Hepatocyte (in vitro differentiated cells): ENCODE measurements at places on chromosomes 11 and 22.

- DNase-seq: peak; percentile 91
Measured at GRCh38 chr22:43867839-43868635, 5.7 kb upstream of the SULT4A1 start.

GRCh38 chr22:32743046-32743445 lies 58.5 kb upstream of the TIMP3 start:
- no peak for DNase-seq

GRCh38 chr11:111724615-111725129 lies 41.5 kb downstream of the PPP2R1B start:
- no peak for DNase-seq

DNA sequence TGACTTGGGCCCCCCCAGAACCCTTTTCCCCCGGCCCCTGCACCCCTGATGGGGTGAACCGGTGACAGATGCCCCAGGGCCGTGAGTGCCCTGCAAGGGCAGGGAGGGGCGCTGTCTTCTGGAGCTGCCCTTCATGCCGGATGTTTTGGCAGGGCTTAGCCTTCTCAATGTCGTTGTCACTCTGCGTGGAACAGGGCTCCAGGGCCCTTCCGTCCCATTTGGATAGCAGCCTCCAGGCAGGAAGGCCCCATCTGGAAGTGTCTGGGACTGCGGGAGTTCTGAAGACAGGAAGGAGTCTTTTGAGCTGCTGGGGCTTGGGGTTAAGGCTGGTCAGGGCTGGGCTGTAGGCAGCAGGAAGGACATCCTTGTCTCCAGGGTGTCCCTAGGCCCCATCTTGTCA lies 4.6 kb downstream of the FRMD8 start:
- DNase-seq: no peak

GRCh38 chr11:44957040-44957515 lies 6.4 kb upstream of the TP53I11 start:
- DNase-seq: peak; percentile 55

GRCh38 chr22:42676059-42676607 lies 26.9 kb upstream of the CYB5R3 start:
- DNase-seq: no peak

- DNase-seq: no peak
Measured at GRCh38 chr11:3094223-3094824, 37.1 kb upstream of the CARS1 start.

DNA sequence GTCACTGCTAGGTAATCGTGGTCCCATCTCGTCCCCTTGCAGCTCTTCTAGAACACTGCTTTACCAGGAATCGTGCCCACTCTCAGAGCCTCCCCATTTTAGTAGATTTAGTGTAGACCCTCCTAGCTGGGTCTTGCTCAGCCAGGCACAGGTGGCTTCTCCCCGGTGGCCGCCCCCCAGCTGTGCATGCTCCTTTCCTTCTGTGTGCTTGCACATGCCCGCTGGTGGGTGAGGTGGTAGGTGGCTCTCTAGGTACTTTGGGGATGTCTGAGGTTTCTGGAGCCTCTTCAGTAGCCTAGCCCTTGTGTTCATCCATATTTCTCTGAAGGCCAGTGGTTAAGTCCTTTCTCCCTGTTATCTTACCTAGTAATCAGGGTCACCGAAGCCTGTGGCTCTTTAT lies 5.6 kb downstream of the TUB start:
- no peak for DNase-seq

DNA sequence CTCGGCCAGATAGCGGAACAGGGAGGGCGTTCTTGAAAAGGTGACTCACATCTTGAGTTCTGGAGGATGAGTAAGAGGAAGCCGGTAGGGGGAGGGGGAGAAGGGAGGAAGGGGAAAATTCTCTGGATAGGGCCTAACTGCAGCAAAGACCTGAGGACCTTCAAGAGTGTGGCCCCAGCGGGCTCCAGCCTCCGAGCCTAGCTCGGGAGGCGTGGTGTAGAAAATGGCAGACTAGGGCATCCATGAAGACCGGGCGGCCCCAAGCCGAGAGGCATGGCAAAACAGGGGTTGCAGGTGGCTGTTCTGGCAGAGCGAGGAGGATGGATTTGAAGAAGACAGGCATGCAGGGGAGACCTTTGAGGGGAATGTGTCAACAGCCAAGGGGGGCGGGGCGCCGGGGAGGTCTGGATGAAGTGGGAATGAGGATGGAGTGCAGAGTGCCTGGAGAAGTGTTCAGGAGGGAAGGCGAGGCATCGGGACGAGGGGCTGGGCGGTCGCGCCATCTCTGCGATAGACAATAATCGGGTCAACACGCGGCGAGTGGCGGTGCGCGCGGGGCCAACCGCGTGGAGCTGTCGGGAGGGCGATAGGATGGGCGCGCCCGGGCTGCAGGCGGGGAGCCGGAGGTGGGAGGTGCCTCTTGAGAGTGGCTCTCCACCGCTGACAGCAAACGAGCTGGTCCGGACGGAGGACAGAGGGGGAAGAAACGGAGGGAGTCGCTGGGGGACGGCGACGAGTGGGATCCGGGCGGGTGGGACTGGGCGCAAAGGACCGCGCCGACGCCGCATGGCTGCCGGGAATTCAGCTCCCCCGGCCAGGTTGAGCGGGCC lies 40.0 kb upstream of the CREB3L1 start:
- DNase-seq: peak; percentile 80

DNA sequence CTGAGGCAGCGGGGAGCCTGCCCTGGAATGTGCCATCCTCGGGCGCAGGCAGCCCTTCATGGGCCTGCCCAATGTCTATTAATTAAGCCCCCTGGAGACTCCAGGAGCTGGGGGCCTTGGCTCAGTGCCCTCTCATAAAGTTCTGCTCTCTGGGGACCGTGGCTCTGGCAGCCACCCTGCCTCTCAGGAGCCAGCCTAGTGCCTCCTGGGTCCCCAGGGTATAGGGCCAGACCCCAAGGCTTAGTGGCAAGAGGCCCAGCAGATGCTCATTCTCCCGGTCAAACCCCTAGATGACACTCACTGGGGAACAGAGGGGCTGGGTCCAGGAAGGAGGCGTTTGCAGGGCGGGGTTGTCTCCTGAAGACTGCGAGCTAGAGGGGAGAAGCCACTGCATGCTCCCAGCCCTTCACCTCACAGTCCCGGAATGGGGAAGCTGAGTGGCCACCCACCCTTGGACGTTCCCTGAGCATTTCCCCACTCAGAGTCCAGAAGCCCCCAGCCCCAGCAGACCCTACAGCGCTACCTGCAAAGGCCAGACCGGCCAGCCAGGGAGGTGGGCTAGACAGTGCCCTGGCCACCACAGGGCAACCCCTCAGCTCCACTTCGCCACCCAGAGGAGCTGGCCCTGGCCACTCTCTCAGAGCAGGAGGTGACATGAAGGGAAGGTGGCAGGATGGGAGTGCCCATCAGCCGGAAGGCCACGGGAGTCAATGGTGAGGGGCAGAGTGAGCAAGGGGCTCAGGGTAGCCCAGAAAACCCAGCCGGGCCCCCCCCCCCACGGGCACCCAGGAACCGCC lies 83.0 kb downstream of the CDKN1C start:
- DNase-seq: no peak

DNA sequence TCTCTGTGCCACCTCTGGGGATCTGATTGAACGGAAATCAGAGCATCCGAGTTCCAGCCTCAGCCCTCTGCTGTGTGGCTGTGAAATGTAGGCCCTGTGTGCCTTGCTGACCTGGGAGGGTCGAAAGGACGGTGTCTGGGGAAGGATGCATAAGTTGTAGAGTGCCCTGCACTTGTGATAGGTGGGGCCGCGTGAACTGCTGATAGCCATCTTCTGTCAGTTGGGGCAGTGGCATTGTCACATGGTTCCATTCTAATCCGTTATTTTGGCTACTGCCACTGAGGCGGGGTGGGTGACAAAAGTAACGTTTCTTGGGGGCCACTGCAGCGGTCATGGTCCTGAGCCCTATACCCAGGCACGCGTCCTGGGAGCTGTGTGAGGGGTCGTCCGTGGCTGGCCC lies 63.4 kb downstream of the LRP5 start:
- no peak for DNase-seq

DNA sequence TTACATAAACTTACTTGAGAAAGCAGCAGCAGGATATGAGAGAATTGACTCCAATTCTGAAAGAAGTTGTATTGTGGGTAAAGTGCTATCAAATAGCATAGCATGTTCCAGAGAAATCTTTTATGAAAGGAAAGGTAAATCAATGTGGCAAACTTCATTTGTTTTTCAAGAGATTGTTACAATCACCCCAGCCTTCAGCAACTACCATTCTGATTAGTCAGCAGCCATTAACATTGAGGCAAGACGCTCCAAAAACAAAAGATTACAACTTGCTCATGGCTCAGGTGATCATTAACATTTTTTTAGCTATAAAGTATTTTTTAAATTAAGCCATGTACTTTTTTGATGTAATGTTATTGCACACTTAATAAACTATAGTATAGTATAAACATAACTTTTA lies 357.2 kb downstream of the TMEM135 start:
- DNase-seq: no peak

- peak; percentile 59 for DNase-seq
Measured at GRCh38 chr11:46675288-46675851, 25.0 kb downstream of the ARHGAP1 start.

DNA sequence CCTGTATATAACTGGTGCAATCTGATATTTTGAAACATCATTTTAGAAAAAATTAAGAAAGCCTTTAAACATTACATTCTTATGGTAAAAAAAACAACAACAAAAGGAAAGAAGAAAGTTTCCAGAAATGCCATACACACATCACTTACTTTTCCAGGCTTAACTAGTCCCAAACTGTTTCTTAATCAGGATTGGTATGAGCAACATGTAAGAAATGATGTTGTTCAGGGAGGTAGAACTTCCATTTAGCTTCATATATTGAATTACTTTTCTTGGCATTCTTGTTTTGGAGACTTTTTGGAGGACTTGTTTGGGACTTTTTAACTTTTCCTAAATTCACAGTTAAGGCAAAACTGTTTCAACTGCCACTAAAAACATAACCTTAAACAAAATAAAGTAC lies 791.5 kb downstream of the METTL15 start:
- DNase-seq: no peak

DNA sequence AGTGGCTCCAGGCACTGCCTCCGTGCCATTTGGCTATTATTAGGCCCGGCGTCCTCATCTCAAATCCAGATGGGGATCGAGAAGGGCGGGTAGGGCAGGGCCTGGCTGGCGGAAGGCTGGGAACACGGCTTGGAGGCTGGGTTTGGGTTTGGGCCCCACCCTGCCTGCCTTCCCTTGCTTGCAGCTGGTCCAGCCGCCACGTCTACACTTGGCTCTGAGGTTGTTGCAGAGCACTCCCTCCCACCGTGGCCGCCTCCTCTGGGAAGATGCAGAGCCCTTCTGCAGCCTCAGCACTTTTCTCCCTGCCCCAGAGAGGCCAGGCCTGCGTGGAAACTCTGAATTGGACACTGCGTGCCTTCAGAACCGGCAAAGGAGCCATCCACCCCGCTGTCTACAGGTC lies 5.2 kb upstream of the SMTN start:
- peak; percentile 70 for DNase-seq

GRCh38 chr11:4115128-4115527 lies 20.5 kb downstream of the RRM1 start:
- no peak for DNase-seq

- DNase-seq: no peak
Measured at GRCh38 chr11:44570411-44571155, 5.1 kb downstream of the CD82 start.

- DNase-seq: no peak
Measured at GRCh38 chr11:33989461-33989860, 62.1 kb upstream of the CAPRIN1 start.

DNA sequence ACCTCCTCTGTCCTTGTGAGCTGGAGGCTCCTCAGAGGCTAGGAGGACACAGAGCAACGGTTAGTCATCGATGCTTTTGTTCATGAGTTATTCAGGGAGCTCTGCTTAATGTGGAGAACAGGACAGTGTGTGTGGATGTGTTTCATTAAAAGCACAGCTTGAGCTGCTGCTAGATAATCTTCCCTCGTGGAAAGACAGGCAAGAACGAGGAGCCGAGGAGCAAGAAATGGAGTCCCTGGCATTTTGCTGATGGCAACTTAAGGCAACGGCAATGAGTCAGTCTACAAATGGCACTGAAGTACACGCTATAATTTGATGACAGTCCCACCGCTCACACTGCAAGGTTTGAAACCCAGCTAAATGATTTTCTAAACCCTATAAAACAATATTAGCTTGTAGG lies 106.2 kb downstream of the IGLL1 start:
- no peak for DNase-seq

DNA sequence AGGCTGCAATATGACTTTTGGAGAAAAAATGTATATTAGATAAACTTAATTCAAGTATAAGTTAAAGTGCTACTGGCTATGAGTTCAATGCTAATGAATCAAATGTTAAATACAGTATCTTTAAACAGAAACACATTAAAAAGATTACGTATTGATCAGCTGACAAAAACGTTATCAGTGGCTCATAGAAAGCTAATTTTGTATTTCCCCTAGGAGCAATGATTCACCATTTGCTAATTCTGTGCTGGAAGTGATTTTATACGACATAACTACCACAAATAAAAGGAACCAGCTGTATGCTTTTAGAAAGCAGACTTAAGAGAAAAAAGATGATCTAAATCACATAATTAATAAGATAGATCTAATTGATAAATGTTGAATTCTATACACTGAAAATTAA lies 43.6 kb downstream of the MRE11 start:
- no peak for DNase-seq

- DNase-seq: no peak
Measured at GRCh38 chr11:124900464-124900863, 2.8 kb upstream of the ROBO4 start.

DNA sequence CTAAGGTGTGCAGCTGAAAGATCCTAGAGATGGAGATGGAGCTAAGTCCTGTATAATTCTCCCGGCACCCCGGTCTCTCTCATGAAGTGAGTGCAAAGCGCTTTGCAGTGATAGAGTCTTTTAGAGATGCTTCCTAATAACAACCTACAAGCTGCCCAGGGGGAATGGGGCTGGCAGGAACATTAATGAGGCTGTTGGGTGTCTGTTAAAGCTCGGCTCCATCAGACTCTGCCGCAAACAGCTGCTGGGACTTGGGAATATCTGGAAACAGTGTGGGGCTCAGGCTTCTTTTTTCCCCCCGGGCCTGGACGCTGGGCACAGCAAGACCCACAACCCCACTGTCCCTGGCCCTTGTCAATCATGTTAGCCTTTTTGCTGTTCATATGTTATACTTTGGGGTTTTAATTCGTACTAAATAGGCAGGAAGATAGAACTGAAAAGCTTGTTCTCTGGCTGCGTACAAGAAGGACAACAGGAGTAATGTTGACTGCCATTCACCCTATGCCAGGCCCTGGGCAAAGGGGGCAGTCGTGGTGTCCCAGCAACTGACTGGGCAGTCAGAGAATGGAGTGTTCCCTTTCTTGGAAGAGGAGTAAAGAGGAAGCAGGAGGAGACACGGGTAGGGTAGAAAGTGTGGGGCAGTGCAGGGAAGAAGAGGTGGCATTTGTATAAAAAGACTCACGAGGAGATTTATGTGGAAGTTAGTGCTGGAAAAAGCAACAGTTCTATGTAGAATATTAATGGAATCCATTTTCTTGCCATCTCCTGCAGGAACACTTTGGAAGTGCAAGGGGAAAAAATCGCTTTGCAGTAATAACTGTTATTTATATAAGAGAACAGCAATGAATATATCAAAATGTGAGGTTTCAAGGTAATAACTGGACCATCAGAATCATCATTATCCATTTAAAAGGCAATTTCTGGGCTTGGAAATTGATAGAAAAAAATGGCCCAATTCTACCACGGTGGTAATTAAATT lies 232.8 kb downstream of the GRIK4 start:
- DNase-seq: no peak
